MG63 (cell line): ENCODE measurements at places on chromosomes 6 and 20. TPM values are rescaled to one million over a fixed set of nuclear protein-coding genes. Genes with fewer than 3 reads are reported as not detected.

DNA sequence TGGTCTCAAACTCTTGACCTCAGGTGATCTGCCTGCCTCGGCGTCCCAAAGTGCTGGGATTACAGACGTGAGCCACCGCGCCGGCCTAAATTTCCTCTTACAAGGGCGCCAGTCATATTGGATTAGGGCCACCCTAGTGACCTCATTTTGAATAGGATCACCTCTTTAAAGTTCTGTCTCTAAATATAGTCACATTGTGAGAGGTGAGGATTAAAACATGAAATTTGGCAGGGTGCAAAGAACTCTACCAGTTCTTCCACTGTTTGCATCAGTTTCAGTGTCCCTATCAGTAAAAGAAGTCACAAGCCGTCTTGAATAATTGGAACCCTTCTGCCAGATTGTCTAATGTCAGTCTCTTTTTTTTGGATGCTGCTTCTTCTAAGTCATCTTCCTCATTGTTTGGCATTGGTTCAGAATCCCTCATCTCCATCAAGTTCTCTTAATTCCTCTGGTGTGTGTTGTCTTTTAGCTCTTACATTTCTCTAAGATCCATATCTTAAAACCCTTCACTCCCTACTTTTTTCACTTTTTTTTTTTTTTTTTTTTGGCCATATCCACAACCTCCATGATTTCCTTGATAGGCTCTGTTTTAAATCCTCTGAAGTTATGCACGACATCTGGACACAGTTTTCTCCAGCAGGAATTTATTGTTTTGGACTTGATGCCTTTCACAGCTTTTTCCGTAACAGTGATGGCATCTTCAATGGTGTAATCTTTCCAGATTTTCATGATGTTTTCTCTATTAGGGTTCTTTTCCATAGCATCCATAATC is 56.8 kb downstream of the NCOA3 start:
- DNase-seq, result no peak

GRCh38 chr6:157056275-157056674 is 267.0 kb downstream of the TMEM242 start:
- no peak for DNase-seq

DNA sequence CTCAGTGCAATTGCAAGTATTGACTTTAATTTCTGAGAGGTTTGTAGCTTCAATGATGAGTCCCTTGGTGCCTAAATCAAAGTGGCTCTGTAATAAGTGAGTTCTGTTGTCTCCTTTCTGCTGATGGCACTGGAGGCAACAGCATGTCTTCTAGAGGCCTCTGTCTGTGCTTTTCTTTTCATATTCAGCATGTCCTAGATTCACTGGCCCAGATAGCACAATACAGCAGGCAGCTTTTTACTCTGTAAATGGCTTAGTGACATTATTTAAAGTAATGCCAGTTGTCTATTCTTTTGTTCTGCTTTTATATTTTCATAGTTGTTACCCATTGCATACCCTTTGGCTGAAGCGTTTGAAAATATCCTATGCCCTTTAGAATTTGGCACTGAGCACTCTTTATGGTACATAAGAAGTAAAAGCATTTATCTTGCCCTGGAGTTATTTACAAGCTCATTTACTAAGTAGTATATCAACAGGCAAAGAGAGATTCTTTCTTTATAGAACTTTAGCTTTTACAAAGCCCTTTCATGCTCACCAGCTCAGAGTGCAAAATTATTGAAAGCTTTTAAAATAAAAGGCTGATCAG is 271.5 kb upstream of the KCNQ5 start:
- no peak for DNase-seq

DNA sequence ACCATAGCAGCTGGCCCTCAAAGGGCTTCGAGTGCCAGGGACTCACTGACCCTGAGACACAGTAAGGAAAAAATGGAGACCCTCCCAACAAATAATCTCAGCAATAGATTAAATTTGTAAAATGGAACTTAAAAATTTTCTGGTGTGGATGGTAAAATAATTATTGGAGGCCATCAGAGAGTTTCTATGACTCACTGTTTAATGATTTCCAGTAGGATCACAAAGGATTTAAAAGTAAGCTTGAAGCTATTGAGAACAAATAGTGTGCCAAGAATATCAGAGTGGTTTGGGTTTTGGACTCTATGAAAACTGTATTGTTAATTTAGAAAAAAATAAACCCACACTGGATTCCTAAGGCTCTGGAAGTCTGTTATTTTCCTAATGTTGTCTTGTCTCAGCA is 115.2 kb upstream of the AKIRIN2 start:
- peak; percentile 4 for DNase-seq

DNA sequence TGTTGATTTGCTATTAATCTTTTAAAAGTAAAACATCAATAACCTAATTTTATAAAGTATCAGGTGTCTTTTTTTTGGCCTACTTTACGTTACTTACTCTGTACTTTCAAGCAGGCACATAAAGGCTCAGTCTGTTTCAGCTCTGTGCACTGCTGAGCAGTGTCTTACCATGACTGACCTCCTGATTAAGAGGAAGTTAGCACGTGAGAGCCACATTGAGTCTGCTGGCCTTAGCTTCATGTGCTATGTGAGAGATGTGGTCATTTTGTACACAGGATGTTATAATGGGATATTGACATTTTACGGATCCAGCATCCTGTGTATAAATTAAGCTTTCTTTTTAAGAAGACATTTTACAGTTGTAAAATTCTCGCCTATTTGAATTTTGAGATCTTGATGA is 31.9 kb downstream of the ARID1B start:
- no peak for DNase-seq

- DNase-seq, result no peak
Observed at GRCh38 chr6:15322781-15323536, 77.1 kb downstream of the JARID2 start.

DNA sequence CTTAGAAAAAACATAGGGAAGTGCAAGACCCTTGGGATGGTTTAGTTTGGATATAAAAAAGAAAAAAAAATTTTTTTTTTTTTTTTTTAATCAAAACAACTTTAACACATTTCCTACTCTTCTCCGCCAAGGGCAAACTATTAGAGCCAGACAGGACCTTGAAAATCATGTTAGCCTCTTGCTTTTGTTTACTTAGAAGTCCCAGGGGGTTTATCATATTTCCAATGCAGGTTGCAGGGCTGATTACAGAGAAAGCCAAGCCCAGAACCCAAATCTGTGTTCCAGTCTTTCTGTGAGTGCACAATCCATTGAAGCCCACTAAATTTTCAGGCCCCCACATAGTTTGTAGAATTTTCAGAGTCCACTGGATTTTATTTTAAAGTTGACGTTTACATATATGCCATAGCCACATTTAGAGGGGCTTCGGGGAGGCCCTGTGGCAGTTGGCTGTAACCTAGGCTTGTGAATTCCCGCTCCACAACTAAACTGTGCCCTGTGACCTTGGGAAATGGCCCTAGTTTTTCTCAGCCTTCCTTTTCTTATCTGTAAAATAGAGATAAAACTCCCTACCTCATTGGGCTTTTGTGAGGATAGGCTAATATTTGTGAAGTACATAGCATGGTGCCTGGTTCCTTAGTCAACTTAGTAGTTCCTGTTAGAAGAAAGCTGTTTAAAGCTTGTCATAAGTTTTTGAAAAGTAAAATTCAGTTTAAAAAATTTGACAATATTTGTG is 55.7 kb downstream of the NCOA7 start:
- no peak for DNase-seq

- no peak for DNase-seq
Observed at GRCh38 chr6:110799189-110799588, 16.1 kb downstream of the CDK19 start.

- no peak for DNase-seq
Observed at GRCh38 chr20:10799735-10800134, 125.9 kb upstream of the JAG1 start.

- DNase-seq, result no peak
Observed at GRCh38 chr6:168514216-168514615, 73.2 kb downstream of the SMOC2 start.

DNA sequence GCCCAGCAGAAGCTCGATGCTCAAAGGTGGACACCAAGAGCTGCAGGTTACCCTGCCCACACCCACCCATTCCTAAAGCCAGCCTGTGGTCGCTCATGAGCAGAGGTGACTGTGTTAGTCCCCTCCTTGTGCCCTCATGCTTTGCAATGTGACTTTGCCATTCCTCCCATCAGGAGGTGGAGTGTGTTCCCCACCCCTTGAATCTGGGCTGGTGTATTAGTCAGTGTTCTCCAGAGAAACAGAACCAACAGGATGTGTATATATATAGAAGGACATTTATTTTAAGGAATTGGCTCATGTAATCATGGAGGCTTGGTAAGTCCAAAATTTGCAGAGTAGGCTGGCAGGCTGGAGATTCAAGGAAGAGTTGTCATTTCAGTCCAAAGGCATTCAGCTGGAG is 54.4 kb upstream of the RNF24 start:
- DNase-seq, result peak; percentile 41

Gene KCNG1
- 65.9 and 68.9 TPM in 2 replicates for total RNA-seq

Gene HEY2
- not detected in 2 replicates for total RNA-seq

Gene RNF144B
- 1.9 and 4.3 TPM in 2 replicates for total RNA-seq

Gene BLOC1S5
- total RNA-seq, result 6.2 and 11.1 TPM in 2 replicates

Gene CDH4
- total RNA-seq, result not detected in 2 replicates

Gene TBC1D7
- total RNA-seq, result 36.2 and 40.6 TPM in 2 replicates

Gene MYL9
- total RNA-seq, result 1.3 TPM in 1 of 2 replicates, not detected in the other

Gene SLC22A1
- not detected in 2 replicates for total RNA-seq

Gene CRYBG1
- total RNA-seq, result 1.2 and 2.3 TPM in 2 replicates

Gene TNXB
- 0.44 and 3.6 TPM in 2 replicates for total RNA-seq
